ENCODE measurements at places on chromosomes 3 and 15.

DNA sequence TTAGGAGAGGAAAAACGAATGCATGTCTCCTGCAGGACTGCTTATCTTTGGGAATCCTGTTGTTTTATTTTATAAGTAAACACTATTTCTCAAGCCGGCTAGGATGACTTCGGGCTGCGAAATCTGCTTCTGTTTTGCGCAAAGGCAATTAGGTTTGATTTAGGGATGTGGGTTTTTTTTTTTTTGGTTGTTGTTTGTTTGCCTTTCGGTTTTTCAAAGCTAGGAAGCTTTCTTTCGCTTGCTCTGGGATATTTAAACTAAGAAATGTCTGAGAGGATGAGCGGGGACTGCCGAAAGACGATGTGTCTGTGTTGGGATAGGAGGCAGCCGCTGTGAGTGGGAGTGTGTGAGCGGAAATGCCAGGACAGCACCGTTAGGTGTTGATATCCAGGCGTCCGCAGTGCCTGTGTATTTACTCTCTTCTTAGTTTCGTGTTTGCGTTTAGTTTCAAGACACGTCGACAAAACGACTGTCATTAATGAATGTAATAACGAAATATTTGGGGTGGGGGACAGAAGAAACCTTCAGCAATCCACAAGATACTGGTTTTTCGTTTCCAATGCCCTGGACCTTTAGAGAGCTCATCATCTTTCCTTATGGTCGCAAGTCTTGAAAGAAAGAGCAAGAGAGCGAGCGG is 604 bp downstream of the ISL2 start:
- DNase-seq: no peak

DNA sequence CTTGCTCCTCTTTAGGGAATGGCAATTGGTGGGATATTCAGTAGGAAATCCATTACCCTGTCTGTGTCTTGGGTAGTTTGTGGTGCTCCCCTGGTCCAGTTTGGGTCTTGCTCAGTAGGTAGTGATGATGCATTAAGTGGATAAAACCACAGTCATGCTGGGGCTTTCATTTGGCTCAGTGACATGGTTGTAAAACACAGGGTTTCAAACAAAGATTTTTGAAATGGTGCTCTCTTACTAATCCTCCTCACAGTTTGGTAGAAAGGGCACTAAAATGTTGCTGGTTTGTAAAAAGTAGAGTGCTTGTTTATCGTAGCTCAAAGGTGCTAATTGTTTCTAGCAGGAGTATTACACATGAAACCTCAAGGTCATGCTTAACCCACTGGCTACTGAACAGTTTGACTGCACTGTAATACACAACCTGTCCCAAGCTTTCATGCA is 22.9 kb downstream of the BBX start:
- DNase-seq: no peak

- no peak for DNase-seq
These were observed 1.8 kb downstream of the CD276 start for GRCh38 chr15:73685981-73686380.

DNA sequence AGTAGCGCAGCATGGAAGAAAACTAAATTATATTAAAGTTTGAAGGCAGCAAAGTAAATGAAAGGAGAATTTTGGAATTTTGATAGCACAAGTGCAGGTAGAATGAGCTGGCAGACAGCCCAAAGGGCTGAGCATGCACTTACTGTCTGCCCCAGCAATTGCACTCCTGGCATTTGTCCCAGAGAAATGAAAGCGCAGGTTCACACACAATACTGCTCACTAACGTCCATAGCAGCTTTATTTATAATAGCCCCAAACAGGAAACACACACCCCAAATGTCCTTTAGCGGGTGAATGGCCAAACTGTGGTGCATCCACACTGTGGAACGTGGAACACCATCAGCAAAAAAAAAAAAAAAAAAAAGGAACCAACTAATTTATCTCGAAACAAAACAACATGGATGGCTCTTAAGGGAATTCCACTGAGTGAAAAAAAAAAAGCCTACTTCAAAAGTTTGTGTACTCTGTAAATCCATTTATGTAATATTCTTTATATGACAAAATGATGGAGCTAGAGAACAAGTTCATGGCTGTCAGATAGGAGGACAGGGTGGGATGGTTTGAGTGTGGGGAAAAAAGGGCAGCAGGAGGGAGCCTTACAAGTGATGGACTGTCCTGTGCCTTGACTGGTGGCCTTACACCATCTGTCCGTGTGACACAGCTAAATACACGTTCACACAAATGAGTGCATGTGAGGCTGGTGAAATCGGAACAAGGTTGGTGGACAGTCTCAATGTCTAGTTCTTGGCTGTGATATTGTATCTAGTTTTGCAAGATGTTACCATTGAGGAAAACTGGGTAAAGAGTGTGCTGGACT is 6.0 kb upstream of the TM2D3 start:
- DNase-seq: no peak

DNA sequence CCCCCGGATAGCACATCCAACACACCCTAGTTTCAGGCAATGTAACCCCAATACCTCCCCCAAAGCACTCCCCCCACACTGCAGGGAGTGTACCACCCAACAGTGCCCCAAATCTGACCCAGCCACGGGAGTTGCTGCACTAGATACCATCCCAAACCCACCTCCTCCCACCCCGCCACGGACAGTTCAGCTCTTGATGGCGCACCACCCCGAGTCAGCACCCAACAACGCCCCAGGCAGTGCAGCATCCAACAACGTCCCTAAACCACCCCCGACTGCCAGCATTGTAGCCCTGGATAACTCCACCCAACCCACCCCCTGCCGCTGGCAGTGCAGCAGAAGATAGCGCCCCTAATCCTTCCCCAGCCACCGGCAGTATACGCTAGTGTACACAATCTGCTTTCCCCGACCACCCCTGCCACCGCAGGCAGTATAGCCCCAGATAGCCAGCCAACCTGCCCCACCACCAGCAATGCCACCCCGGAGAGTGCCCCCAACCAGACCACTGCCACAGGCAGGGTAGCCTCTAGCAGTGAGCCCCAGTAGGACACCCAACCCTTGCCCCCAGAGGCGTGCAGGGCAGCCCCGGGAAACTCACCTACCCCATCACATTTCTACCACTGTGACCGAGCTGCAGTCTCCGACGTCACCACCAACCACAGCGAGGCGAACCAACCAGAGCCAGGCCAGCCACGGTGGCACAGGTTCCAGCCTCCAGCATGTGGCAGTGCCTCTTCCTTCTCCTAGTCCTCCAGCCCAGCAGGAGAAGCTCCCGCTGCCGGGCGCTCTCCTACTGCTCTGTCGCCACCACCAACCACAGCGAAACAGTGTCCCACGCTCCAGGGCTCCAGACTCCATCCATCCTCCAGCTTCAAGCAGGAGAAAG is 178.1 kb downstream of the POTEB3 start:
- no peak for DNase-seq

DNA sequence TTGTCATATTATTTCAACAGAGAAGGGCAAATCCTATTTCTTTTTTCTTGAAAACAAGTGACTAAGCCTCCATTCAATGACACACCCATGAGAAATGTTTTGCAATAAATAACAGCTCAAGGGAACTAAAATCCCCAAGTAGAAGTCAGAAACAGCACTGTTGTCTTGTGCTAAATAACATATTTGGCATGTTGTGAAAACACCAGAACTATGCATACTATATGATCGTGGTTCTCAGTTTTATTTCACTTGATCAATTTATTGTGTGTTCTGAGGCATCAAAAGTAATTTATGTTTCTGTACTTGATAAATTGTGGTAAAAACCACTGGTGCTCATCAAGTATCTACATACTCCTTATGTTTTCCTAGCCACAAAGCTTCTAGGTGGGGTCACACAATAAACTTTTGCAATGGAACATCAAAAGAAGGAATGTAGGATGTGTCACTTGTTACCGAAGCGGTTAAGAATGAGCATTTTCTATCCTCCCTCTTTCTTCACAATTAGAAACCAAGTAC is 691.7 kb upstream of the CBLB start:
- DNase-seq: no peak

DNA sequence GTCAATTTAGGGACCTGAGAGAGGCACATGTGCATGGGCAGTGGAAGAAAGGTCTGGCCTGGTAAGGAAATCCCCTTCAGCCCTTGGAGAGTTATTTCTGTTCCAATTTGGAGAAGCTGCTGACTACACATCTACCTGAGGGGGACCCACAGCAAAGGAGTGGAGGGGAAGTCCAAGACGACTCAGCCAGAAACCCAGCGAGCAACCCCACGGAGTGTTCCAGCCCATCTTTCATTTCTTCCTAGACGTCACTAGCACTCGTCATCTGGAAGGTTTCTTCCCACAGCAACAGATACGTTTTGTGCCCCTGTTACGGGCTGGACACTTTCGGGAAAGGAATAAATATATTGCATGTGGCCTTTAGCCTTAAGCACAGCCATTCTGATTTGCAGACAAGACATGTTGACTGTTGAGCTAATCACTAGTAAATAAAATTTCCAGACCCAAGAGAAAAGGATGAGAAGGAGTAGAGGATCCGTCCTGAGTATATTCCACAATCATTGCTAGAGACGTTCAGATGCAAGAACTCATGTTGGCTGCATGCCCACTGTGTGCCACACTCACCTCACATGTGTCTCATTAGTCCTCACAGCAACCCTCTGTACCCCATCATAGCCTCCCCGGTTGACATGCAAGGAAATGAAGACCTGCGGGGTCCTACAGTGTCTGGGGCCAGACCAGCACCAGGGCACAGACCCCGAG is 7.8 kb upstream of the FAM174B start:
- DNase-seq: no peak

DNA sequence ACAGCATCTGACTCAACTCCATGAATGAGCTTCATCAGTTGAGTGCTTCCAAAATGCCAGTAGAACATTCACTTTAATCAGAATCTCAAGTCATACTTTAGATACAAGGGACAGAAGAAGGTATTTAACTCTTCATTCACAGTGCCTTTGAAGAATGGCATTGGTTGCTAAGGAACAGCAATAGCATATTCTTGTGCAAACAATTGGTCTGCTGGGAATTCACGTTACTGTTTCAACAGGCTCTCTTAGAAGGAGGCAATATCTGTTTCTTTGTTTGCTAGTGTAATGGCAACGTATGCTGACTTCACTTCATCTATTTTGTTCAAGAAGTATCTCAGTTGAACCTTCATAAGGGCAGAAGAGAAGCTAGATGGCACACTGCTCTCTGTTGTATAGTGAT is 113.9 kb downstream of the TMEM108 start:
- DNase-seq: no peak

GRCh38 chr3:49871531-49872153 is 1.9 kb upstream of the CAMKV start:
- no peak for DNase-seq

- DNase-seq: no peak
These were observed 10.8 kb downstream of the SELENOT start for GRCh38 chr3:150613709-150614480.

DNA sequence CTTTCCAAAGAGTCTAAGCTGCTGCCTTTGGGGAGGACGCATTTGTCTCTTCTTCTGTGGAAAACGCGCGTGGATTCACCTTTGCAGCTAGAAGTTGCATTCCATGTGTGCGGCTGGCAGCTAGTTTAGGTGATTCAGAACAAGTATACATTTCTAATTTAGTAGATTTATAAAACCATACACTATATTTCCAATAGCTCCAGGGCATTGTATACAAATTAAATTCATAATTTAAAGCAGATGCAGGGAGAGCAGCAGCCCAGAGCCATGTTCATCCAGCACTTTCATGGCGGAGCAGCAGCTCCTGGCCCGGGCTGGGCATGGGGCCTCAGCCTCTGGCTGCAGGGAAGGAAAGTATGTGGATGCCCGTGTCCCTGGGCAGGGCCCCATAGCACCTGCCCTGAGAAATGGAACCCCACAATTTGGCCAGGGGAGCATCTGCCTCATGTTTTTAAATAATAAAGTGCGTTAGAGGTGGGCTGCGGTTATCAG is 42.8 kb upstream of the SEC22A start:
- DNase-seq: no peak

DNA sequence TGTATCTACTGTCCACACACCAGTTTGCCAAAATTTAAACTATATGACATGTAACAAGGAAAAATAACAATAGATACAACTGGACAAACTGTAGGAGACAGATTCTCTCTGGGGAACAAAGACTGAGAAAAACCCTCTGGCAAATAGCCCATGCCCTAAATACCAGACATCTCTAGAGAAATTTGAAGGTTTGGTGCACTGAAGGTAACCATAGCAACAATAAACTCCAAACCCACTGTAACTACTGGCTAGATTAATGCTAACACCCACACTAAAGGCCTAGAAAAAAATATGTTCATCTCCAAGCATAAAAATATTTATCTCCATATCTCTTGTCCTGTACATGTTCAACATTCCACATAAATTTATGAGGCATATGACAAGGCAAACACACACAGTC is 267.1 kb downstream of the STXBP5L start:
- no peak for DNase-seq

DNA sequence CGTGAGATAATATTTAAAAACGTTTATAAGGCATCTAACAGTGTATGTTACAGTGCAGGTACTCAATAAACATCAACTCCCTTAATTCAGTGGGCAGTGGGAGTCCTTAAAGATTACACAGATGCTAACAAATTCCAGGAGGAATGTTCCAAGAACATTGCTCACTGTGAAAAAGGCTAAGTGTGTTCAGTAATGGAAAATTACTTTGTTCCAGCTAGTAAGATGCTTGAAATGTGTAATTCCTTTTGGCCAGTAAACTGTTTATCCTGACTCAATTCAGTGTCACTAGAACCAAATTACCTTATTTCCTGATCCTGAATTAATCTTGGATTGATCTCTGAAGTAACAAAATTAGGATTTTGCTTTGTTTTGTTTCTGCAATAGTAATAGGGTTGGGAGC is 54.2 kb upstream of the SEMA6D start:
- no peak for DNase-seq

- DNase-seq: no peak
These were observed 131.2 kb upstream of the MEF2A start for GRCh38 chr15:99434506-99435112.

DNA sequence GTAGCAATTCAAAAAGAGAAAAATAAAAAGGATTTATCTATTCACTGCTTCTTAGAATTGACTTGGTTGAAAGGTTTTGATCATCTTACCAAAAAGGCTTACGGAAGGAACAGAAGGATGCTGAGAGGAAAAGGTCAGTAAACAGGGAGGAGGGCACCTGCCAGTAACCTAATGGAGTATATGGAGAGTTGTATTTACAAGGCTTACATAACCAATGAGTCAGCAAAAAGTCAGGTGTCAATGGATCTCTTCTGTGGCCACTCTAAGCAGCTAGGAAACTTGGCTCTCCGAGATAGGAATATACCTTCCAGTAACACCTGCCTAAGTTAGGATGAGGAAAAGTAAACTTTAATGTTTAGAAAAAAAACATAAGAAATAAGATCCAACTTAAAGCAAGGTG is 80.5 kb upstream of the PLXND1 start:
- DNase-seq: no peak

GRCh38 chr15:25171111-25171811 is 216.5 kb downstream of the SNRPN start:
- DNase-seq: no peak

DNA sequence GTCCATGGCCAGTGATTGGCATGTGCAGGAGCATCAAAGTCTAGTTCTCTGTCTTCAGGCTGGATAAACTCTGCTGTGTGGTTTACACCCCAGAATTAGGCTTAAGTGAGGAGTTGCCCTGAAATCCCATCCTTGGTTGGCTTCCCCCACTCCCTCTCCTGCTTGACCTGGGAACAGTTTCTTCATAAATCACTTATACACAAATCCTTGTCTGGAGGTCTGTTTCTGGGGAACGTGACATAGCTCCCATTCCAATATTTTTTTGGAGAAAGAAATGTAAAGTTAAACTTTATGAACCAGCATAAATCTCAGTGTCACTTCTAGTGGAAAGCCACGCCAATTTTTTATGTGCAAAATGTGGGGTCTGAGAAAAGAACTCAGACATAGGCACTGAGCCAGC is 98.2 kb downstream of the DCLK3 start:
- no peak for DNase-seq

Measured in activated CD4-positive, CD25-positive, alpha-beta regulatory T cell (primary cell).